Astrocyte (in vitro differentiated cells and primary cell): ENCODE measurements at places on chromosomes 11 and 22. TPM values are rescaled to one million over a fixed set of nuclear protein-coding genes. Genes with fewer than 3 reads are reported as not detected.

TPBGL gene
- total RNA-seq = 0.20 and 0.41 TPM in 2 replicates

TP53AIP1 gene
- total RNA-seq = 0.20 TPM in 1 of 2 replicates, not detected in the other

APOA5 gene
- not detected in 2 replicates for total RNA-seq

LYVE1 gene
- total RNA-seq = 0.14 and 0.27 TPM in 2 replicates

DNA sequence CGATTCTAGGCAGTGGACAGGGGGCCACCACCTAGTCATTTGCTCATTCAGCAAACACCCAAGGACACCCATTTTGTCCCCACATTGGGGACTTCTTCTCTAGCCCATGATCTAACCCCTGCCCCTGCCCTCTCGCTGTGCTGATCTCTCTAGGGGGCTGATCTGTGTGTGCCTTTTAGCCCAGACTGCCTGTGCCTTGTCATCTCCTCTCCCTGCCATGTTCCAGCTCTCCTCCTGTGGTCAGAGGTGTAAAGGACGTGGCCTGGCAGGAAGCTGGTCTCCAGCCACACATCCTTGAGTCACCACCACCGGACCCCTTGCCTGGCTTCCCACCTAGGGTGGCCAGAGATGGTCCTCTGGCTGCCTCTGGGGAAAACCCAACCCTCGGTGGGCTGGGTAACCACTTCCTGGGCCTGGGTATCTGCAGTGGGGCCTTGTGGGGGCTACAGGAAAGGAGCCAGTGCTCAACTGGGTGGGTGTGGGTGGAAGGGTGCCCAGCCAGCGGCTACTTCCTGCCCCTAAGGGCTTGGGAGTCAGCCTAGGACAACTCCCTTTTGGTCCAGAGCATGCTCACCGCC lies 1.3 kb downstream of the CTSW start:
- DNase-seq = no peak

DNA sequence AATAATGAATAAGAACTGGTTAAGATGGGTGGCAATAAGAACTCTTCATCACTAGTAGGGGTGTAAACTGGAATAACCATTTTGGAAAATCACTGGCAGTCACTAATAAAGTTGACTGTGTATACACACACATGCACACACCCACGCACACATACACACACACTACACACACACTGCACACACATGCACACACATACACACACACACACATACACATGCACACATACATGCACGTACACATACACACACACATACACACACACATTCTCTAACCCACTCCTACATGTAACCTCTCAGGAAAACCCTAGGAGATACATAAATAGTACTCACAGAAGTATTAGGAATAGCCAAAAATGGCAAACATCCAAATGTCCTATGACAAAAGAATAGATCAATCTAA lies 406.5 kb upstream of the SYN3 start:
- DNase-seq = no peak

DNA sequence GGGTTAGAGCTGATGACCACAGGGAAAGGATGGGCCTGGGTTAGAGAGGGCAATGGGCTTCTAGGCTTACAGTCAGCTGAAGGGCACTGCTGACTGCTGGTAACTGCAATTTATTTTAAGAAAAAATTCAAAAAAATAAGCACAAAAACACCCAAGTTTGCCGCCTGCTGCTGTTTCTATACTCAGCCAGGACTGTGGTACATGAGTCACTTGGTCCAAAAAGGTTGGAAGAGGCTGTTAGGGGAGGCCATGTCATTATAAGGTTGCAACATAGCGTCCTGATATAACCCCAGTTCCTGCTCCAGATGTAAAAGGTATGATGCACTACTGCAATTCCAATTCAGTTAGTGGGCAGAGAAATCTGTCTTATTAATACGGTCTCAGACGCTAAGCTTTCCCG lies 98.9 kb downstream of the ETS1 start:
- DNase-seq = peak; percentile 97

GRCh38 chr11:134333312-134333711 lies 1.5 kb downstream of the GLB1L2 start:
- no peak for DNase-seq

DNA sequence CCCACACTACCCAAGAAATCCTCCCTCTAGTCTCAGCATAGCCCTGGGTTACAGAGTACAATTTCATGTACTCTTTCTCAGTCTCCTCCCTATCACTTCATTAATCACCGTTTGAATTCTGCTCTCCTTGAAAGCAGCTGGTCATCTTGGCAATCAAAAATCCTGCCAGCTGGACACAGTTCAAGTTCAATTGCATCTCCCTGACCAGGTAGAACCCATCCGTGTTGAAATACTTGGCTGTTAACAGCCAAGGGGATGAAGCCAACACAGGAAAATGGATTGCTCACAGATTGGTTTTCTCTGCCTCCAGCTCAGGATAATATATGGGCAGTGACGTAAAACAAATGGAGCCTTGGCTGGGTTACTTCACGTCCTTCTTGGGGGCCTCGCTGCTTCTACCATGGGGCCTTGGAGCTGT lies 55.1 kb upstream of the GRK3 start:
- DNase-seq = peak; percentile 8

GRCh38 chr11:119380827-119381180 lies 686 bp downstream of the USP2 start:
- no peak for DNase-seq

DNA sequence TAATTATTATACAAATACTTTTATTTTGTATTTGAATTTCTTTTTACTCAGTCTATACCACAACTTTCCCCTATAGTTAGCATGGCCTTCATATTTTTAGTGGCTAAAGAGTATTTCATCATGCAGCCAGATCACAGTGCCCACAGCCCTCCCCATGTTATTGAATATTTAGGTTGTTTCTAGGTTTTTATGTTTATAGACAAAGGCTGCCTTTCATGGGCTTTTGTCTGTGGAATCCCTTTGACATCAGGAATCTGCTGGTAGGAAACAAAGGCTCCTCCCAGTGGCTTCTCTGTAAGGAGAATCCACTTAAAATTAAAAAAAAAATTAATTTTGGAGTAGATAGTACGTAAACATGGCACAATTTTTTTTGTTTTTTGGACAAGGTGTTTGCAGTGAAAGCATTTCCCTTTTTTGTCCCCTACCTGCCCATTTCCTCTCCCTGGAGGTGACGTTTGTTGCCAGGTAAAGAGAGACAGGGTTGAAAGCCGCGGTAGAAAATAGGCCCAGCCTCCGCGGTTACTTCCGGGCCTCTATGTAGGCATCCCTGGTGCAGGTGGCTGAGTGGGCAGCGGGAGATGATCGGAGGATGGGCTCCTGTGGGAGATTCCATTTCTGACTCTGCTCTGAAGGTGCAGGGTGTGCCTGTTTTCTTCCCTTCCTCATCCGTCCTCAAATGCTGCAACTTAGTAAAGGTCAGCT lies 82.2 kb upstream of the OR4B1 start:
- DNase-seq = no peak

- no peak for DNase-seq
These were observed 43.7 kb upstream of the ARHGAP20 start for GRCh38 chr11:110755941-110756340.

GRCh38 chr22:17903564-17904295 lies 120.6 kb downstream of the MICAL3 start:
- DNase-seq = no peak

DNA sequence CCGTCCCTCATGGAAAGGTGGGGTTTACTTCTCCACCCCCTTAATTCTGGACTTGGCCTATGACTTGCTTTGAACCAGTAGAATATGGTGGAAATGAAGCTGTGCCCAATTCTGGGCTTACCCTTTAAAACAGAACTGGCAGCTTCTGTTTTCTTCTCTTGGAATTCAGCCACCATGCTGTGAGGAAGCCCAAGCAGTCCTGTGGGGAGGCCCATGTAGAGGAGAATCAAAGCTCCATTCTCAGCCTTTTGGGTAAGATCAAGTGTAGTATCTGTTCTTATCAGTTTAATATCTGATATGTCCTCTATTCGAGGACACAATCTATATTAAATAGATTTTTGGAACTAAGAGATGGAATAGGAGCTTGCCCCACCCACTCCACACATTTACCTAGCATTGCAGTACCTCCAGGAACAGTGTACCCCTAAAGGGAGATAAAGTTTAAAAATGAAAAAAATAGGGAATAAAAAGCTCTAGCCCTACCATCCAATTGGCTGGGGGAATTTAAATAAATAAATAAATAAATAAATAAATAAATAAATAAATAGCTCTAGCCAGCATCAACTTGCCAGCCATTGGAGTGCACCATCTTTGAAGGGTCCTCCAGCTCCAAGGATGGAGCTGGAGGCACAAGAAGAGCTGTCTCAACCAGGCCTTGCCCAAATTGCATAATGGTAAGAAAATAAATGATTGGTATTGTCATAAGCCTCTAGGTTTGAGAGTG lies 13.2 kb upstream of the SYVN1 start:
- no peak for DNase-seq

DNA sequence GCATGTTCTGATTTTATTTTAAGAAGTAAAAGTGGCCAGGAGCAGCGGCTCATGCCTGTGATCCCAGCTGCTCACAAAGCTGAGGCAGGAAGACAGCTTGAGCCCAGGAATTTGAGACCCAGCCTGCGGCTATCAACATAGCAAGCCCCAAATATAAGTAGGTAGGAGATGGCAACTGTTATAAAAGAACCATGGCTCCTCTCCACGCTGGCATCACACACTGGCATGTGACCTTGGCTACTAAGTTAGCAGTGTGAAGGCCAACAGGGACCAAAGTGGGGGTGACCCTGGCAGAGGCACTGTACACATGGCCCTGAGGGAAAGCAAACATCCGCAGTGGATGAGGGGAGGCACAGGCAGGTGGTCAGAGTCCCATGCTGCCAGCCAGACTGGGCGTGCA lies 33.0 kb downstream of the TPST2 start:
- no peak for DNase-seq

DNA sequence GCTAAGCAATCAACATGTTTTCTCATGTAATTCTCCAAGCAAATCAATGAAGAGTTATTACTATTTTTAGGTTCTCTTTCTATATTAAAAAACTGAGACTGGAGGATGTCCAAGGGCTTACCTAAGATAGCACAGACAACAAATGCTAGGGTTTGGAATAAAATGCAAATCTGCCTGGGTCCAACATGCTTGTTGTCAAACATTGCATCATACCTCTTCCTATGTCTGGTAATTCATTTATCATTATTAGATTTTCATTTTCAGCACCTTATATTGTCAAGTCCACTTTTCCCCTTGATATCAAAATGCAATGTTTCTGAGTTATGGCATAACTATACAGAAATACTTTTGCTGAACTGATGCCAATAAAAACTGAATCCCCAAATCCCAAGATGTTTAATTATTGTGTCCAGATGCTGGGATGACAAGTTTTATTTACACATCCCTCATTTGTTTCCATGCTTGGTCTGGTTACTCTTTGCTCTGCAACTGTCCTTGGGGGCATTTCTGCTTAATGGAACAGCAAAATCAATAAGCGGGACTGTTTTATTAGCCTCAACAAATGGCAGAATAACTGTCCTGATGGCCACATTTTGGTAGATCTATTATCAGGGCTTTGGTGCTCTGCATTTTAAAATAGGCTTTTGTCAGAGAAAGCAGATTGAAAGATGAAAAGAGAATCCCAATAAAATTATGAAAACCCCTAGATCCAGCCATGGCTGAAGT lies 86.0 kb downstream of the C11orf87 start:
- DNase-seq = no peak
